T-helper 2 cell (primary cell): ENCODE measurements at places on chromosomes 6 and 20.

DNA sequence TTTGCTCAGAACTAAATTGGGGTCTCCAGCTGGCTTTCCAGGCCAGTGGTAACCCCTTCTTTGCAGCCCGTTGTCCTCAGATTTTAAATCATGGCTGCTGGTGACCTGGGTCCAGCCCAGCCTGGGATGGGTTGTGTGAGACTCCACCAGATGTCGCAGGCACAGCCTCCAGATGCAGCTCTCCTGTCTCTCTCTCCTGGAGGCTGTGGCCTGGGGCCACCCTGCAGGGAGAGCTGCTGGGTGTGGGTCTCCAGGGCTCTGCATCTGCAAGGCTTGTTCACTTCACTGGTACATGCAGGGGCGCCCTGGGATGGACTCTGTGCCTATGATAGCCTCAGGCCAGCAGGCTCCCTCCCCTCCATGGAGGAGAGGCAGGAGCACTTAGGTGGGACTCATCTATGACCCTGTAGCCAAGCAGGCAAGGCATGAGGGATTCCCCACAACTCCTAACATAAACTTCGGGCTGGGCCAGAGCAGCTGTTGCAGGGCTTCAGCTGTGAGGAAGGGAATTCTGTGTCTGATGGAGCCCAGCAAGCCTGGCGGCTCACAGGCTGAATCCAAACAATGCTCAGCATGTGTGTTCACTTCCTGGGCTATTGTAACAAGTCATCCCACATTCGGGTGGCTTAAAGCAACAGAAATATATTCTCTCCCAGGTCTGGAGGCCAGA, 94.7 kb upstream of the NXT1 start:
- DNase-seq = no peak

GRCh38 chr20:60962367-60963045, 289.6 kb upstream of the CDH4 start:
- no peak for DNase-seq

GRCh38 chr20:22490287-22491193, 93.8 kb downstream of the FOXA2 start:
- no peak for DNase-seq

- peak; percentile 69 for DNase-seq
Observed at GRCh38 chr6:137927777-137928218, 60.7 kb downstream of the TNFAIP3 start.

GRCh38 chr6:44102527-44102926, 24.7 kb downstream of the MRPL14 start:
- DNase-seq = no peak

DNA sequence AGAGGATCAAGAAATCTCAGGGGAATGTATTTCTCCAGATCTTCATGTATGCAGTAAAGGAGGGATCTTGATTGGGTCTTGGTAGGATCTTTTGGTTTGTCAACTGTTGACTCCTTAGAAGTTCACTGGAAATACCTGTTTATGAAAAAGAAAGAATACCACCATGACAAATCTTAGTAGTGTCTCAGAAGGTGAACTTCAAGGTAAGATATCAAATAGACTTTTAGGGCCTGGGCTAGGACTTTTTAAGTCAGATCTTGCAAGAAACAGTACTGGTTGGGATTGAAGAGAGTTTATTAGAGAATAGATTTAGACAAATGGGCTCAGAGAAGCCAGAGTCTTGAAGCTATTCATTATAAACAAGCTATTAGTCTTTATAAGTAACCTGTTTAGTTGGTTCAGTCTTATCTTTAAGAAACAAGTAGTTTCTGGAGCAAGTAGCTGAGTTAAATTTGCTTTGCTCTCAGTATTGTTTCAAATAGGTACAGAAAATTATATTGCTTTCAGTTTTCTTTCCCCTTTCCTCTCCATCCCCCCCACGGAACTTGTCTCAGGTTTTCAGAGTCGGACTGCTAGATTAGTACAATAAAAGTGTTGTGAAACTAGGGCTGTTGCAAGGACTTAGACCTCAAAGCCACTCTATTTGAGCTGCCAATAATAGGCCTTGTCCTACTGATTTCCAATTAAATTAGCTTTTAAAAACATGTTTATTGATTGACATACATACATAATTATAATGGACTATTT, 529.1 kb upstream of the CITED2 start:
- DNase-seq = no peak

DNA sequence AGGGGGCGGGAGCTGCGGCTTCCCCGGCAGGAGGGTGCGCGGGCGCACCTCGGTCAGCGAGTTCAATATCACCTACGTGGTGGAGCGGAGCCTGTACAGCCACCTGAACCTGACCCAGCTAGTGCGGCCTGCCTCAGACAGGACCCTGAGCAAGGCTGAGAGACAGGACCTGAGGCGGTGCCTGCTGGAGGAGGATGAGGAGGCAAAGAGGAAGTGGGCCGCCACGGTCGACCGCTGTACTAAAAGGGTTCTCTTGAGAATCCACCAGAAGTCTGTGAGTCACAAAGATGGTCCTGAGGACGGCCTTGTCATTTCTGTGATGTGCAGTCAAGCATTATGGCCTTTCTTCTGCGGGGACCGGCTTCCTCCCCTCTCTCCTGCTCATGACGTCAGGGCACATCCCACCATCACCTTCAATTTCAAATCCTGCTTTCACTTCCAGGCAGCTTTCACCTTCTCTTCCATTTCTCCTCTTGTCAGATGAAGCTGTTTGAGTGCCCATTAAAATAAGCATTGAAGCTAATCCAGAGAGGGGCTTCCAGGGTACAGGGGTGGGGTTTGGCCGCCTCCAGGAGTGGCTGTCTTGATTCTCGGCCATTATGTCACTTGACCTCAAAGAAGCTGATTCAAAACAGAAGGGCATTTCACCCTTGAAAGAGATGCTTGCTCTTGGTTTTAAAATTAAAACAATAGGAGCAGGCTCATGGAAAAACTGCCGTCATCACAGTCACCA, 177.6 kb downstream of the SASH1 start:
- DNase-seq = no peak

GRCh38 chr6:85551264-85551663, 42.4 kb downstream of the SNX14 start:
- no peak for DNase-seq

DNA sequence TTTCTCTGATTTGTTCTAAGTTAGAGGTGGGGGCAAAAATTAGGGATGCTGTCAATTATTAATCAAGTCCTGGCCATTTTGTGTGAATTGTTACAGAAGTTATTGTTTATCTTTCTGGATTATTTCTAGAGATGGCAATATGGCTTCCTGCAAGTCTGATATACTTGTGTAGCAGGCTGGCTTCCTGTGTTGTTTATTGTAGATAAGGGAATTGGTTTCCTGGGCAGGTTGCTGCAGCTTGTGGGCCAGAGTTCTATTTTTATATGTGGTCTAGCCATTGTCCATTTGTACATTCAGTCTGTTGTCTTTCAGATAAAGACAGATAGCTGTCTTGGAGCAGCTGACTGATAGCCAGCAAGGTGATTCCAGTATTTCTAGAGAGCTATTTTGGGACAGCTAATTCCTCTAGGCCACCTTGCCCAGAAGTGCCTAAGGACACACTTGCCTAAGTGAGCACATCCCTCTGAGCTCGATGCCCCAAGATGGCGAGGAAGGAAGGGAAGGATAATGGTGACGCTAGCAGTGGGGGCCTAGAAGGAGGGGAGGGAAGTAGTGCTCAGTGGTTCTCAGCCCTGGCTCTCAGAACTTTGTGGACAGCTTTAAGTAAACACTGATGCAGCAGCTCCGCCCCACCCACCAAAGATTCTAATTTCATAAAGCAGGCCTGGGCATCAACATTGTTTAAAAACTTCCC, 25.5 kb downstream of the DDO start:
- DNase-seq = no peak

DNA sequence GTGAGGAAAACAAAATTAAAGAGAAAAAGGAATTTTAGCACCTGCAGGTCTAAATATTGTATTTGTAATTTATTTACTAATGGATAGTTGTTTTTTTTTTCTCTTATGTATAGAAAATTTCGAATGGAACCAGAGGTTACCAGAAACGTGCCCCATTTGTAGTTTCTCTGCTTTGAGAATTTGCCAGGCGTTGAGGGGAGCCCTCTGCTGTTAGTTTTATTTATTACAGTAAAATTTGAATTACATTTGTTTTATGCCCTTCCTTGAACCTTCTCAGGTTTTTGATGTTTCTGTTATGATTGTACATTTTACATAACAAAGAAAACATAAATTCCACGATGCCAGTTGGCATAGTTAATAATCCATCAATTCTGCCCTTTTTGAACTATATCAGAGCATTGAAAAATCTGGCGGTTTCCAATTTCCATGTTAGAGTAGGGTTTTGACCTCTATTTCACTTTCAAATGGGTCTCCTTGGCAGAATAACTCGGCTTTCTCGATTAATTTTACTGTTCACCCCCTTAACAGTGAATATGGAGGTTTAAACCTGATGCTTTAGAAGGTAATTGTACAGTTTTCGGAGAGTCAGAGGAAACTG, 35.1 kb upstream of the RFPL4B start:
- no peak for DNase-seq

DNA sequence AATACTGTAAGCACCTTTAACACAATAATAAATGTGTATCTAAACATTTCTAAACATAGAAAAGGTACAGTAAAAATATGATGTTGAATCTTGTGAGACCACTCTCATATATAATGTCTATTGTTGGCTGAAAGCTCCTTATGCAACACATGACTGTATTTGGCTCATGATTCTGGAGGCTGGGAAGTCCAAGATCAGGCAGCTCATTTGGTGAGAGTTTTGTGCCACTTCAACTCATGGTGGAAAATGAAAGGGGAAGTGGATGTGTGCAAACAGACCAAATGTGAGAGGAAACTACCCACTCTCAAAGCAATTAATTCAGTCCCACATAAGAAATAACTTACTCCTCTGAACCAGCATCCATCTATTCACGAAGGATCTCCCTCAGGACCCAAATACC, 257.7 kb upstream of the OPRM1 start:
- DNase-seq = no peak

DNA sequence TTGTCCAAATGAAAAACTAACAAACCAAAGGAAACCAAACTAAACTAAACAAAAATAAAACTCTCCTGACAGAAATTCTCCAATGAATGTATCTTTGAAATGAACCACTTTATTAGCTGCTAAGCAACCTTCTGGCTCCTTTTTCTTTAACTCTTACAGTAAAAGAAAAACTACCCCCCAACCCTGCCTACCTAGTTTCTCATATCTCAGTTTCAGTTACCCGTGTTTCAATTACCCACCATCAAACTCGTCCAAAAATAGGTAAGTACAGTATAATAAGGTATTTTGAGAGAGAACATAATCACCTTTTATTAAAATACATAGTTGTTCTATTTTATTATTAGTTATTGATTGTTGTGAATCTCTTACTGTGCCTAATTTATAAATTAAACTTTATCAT, 177.4 kb upstream of the THEMIS start:
- no peak for DNase-seq

DNA sequence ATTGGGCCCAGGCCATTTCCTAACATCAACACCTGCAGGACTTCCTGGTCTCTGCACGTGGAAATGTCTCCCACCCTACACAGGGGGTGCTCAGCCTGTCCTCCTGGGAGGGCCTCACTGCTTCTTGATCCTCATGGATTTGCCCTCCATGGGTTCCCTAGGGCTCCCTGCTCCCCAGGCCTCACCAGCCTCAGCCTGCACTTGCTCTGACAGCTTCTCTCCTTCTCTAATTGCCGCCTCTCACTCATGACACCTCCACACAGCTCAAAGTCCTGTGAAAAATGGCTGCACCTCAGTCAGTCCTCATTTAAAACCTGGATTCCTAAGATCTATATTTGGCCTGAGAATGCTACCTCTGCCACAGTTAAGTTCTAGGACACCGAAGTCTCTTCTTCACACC, 130.6 kb downstream of the PXDC1 start:
- no peak for DNase-seq

- DNase-seq = no peak
Observed at GRCh38 chr20:34452281-34452982, 63.8 kb upstream of the DYNLRB1 start.

- DNase-seq = no peak
Observed at GRCh38 chr6:92588148-92588547, 831.2 kb downstream of the EPHA7 start.

- no peak for DNase-seq
Observed at GRCh38 chr6:155066921-155067680, 72.0 kb downstream of the TIAM2 start.

- DNase-seq = no peak
Observed at GRCh38 chr20:57329608-57330221, at the start of gene SPO11. Gene SPO11, plus strand, starts transcription at chr20:57329803. Its CDS starts 65 bp downstream, at chr20:57329868.

DNA sequence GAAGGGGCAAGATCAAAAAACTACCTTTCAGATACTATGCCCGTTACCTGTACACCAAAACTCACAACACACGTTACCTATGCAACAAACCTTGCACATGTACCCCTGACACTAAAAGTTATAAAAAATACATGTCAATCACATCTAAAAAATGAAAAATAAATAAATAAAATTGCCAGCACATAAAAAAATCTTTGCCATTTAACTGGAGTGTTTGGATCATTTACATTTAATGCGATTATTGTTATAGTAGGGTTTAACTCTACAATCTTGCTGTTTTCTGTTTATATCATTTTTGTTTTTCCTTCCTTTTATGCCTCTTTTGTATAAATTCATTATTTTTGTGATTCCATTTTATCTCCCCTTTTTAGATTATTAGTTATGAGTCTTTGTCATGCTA, 106.3 kb downstream of the RFX6 start:
- DNase-seq = no peak

DNA sequence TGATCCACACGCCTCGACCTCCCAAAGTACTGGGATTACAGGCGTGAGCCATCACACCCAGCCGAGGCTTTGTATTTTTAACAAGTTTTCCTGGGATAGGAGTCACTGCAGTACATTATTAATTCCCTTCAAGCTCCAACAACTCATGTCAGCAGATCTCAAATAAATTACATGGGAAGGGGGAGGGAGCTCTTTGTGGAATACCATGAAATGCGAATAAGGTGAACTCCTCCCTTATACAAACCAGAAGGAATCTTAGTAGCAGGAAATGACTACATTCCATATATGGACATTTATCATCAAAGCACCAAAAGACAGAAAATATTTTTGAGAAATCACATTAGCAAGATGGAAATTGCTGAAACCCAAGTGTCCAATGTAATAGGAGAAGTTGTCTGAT, 2.9 kb downstream of the GSS start:
- no peak for DNase-seq

DNA sequence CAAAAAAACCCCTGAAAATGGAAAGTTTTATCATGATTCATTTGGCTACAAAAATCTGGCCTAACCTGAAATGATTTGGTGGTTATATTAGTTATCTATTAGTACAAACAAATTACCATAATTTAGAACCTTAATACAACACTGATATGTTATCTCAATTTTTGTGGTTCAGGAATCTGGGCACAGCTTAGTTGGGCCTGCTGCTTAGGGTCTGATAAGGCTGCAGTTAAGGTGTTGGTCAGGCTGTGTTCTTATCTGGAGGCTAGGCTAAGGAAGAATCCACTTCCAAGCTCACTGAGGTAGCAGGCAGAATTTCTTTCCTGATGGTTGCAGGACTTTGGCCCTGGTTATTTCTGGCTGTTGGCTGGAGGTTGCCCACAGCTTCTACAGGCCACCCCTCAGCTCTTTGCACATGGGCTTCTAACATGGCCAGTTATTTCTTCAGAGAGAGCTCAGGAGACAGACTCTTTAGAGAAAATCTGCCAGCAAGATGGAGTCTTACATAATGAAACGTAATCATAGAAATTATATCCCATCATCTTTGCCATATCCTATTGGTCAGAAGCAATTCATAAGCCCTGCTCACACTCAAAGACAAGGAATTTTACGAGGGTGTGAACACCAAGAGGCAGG, 11.4 kb downstream of the TRIM38 start:
- no peak for DNase-seq

GRCh38 chr6:12066297-12066696, 54.2 kb downstream of the HIVEP1 start:
- no peak for DNase-seq

GRCh38 chr6:38789256-38789655, 74.1 kb downstream of the DNAH8 start:
- DNase-seq = no peak

- DNase-seq = no peak
Observed at GRCh38 chr6:34331371-34332050, 61.0 kb downstream of the NUDT3 start.
